ENCODE measurements at places on chromosomes 3 and 15. TPM values are rescaled to one million over a fixed set of nuclear protein-coding genes. Genes with fewer than 3 reads are reported as not detected.

DNA sequence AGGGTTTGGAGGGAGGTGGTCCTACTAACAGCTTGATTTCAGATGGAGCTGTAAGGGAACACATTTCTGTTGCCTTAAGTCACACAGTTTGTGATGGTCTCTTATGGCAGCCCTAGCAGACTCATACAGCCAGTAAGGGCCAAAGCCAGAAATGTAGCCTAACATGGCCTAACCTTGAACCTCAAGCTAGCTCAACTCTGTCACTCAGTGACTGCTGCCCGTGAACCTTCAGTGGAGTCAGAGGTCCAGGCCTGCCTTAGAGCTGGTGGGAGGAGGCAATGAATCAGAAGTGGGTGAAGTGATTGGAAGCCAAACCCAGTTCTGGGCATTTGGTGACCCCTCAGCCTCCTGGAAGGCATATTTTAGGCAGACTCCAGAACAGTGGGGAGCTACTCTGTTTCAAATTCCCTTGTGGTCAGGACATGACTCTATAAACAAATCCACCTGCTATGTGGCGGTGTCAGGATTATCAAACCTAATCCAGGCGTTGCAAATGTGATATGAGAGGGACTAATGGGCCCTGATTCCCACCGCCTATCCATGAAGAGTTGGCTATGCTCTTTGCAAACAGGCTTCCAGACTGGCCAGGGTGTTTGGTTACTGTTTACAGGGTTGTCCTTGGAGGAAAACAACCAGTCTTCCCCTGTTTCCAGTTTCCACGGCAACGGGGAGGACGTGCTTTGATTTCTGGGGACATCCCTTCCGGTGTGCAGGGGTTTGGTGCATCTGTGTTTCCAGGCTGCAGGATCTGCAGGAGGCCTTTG, 105.9 kb upstream of the AGBL1 start:
- DNase-seq: no peak

GRCh38 chr15:52733088-52733487, 53.9 kb upstream of the ATOSA start:
- DNase-seq: no peak

DNA sequence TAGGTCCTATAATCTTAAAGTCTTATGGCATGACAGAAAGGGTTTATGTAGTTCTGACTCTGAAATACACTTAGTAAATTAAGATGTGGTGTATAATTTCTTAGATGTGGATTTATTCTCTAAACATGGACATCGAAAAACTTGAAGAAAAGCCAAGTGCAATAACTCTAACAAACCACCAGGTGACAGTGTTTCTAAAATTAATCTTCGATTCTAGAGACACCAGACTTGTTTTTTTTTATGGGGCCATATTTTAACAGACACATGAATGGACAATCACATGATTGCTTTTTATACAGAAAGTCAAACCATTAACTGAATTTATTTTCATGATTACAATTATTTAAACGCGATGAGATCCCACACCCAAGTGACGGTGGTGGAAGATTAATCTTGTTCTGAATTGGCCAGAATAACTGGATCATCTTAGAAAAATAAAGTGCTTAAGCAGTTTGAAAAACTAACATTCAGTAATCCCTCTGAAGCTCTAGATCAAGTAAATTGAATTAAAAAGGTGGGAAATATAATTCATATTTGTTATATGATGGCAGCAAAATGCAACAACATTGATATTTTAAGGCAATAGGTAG, 305.1 kb downstream of the LSAMP start:
- no peak for DNase-seq

DNA sequence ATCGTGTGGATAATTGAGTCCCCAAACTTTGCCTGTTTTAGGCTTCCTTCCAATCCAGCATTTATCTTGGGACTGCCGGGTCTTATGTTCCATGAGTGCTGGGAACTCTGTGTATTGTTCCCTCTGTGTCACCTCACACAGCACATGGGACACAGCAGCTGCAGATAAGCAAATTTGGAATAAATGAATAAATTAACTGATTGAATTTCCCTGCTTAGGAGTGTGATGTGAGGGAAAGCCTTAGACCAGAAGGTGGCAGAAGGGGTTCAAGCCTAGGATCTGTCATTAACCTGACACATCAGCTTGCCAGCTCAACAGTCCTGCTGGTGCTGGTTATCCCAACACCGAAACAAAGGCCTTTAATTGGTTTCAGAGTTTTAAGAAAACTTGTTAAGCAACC, 114.3 kb downstream of the OXSM start:
- DNase-seq: no peak

- no peak for DNase-seq
These were observed 27.0 kb upstream of the UBE3A start for GRCh38 chr15:25465835-25466234.

DNA sequence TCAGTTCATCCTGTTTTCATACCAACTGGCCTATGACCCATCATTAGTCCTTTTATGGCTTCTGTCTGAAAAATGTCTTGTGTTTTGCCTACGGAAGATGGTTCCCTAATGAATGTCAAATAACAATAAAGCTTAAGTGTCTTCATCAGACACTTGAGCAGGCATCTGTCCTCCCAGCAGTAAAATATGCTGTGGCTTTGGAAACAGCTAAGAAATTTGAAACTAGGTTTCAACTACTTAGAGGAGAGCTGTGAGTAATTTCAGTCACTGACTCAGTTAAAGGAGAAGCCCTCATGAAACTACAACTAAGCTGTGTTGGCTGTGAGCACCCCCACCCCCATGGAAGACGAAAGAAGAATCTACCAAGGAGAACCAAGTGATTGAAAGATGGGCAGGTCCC, 409.4 kb upstream of the PPP2R3A start:
- DNase-seq: no peak

DNA sequence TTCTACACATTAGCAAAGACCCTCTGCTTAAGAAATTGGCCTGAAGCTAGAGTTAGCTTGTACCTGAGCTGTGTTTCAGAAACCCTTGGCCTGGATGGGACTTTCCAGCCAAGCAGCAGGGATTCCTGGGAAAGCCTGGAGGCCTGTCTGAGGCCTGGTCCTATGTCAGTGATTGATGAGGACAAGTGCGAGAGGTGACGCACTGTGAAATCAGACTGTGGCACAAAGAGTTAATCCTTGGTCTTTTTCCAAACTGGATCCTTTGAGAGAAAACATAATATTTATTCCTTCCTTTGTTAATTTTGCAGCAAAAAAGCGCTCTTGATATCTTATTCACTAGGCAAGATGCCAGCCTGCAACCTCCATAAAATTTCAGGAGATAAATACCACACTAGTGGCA, 225.0 kb upstream of the ATP11B start:
- DNase-seq: no peak

DNA sequence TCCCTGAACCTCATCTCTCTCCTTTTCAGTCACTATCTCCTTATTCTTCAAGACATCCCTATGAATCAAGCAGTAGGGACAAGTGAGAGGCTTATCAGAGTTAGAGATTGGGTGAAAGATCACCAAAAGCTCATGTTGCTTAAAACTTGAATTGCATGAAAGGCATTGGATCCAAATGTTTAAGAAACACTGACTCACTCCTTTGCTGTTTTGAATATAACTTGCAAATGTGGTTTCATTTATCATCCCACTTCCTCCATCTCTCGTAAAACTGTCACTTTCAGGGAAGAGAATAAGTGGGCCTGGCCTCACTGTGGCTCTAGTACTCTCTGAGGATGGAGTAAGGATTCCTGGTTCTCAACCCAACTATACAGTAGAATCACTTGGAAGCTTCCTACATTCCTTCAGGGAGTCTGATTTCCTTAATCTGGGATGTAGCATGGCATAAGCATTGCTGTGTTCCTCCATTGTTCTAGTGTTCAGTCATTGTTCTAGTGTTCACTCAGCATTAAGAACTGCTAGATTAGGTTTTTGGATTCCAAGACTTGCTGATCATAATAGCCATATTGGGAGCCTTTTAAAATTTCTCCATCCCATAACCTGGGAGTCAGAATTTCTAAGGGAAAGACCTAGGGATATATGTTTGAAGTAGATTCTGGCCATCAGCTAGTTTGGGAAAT, 171.8 kb downstream of the TMEM108 start:
- DNase-seq: peak; percentile 40

DNA sequence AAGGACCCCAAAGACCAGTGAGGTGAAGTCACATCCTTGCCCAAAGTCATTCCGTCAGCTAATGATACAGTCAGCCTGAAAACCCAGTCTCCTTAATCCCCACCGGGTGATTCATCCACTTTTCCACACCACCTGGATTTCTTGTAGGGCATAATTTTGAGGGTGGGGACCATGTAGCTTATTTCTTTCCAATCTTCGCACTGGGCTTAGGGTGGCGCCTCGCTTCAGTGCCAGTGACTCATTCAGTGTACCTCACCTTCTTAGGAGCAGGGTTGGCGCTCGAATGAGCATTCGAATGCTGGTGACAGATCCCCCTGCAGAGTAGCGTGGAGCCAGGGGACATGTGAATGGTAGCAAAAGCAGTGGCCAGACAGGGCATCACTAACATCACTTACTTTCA, 24.0 kb downstream of the BMF start:
- DNase-seq: no peak

DNA sequence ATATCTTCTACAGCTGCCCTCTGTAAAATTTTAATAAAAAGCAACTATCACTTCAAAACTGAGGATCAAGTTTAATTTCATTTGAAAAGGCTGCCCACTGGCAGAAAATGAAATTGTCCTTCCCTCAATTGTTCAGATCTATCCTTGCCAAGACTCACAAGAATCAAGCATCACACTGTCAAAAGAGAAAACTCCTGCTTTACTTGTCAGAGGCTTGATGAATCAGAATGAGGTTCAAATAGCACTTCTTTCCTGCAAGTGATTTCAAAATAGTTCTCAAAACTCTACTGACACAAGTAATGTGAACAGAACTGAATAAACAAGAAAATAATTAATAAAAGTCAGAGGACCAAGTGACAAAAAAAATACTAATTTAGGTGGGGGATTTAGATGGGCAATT, 70.6 kb downstream of the GOLIM4 start:
- no peak for DNase-seq

IL17RB gene
- 1.5 TPM for total RNA-seq

VILL gene
- total RNA-seq: 16.0 TPM

CCR9 gene
- not detected for total RNA-seq

GHSR gene
- total RNA-seq: not detected

SERPINI2 gene
- total RNA-seq: 3.9 TPM

DNAJB11 gene
- 38.9 TPM for total RNA-seq

LHFPL4 gene
- total RNA-seq: 0.58 TPM

GOLGA8J gene
- not detected for total RNA-seq

Data from urinary bladder (tissue), 4 donors.